ENCODE measurements at places on chromosomes 5 and 9.

DNA sequence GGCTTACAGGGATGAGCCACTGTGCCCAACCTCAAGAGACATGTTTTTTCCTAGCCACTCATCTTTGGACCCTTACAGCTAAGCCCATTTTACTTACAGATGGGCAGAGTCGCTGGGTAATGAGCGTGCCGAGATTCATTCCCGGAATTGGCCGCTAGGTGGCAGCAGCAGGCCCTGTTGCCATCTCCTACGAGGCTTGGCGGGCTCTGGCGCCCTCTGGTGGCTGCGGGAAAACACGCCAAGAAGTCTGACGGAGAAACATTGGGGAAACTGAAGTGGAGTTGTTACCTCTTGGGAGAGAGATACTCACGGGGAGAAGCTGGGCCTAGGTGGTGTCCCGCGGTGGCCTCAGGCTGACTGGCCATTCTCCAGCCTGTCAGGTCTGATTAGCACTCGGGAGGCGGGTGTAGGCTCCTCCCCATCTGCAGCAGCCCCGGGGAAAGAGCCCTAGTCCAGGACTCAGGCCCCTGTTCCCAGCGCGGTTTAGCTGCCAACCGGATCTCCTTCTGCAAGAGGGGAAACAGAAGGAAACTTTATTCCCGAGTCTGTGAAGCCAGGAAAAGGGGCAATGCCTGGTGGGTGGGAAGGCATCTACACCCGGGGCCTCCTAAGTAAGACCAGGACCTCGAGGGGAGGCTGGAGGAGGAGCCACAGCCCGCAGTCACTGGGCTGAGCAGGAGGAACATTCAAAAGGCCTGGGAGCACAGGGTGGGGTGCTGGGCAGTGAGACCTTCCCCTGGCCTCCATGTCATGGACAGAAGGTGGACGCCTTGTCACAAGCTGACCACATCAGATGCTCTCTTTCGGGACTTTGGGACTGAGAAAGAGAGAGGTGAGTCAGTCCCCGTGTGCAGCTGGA is 9.7 kb downstream of the PTGES2 start:
- DNase-seq = peak; percentile 90

GRCh38 chr9:84304166-84304565 is 36.4 kb downstream of the SLC28A3 start:
- DNase-seq = no peak

- DNase-seq = no peak
Measured at GRCh38 chr5:103785569-103785968, 223.0 kb upstream of the NUDT12 start.

DNA sequence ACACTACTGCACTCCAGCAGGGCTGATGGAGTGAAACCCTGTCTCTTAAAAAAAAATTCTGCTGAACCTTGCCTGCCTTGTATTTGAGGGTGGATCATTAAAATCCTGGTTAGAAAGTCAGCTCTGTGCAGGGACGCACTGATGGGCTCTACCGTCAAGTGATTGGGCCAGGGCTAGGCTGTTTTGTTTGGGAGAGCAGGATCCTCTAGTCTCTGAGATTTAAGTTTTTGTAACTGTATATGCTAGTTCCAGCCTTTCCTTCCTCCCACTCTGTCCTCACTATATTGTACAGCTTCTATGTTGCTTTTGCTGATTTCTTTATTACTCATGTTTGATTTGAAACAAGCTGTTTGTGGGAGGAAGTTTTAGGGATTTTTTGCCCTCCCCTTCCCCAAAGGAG is 11.5 kb downstream of the DDX4 start:
- DNase-seq = no peak

DNA sequence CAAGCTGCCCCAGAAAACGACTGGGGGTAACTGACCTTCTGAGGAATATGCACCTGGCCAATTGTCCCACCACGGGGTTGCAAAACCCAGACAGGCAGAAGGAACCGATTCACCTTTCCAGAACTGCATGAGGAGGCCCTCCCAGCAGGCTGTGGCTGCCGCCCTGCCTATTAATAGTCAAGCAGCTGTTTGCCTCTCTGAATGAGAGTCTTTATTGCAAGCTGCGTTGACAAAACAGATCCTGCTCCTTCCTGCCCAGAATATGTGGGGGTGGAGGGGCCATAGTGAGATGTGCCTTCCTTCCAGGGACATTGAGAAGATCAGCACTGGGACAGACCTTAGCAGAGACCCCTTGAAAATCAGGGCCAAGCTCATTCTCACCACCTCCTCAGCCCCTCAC is 18.3 kb upstream of the TCOF1 start:
- no peak for DNase-seq

GRCh38 chr9:137147793-137148160 is 8.8 kb downstream of the GRIN1 start:
- DNase-seq = no peak

DNA sequence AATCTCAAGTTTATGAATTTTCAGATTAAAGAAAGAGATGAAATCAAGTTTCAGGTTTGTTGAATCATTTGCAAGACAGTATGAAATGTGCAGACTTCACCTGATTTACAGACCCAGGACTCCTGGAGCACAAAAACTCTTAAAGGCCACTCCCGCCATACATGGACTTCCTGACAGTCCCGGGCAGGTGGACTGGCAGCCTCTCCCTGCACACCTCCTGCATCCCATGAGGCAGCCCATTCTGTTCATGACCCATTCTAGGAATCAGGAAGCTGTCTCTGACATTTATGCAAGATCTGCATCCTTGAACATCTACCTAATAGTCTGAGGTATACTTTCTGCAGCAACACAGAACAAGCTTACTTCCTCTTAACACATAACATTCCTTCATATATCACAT is 5.9 kb downstream of the DDX31 start:
- DNase-seq = no peak

Data from activated CD8-positive, alpha-beta memory T cell treated with anti-CD3 and anti-CD28 coated beads for 1 hour (primary cell).